NCI-H1694 treated with DMSO at 0.1 percent for 48 hours (cell line): ENCODE measurements at places on chromosomes 16 and 17.

DNA sequence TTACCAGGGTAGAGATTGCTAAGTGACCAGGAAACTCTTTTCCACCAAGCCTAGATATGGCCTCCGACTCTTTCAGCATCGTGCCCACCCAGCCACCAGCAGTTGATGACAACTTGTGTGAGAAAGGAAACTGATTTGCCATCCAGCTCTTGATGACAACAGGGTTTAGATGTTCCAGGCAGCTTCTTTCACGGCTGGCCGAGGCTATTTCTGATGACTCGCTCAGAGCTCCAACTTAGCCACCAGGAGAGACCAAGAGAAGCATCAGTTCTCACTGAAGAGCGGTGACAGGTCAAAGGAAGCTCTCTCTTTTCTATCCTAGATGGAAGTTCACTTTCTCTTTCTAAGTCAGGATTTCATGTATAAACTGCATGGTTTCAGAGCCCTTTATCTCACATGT lies 61.2 kb downstream of the MPHOSPH6 start:
- no peak for DNase-seq

GRCh38 chr17:9239246-9239792 lies 218.0 kb downstream of the NTN1 start:
- DNase-seq = no peak

GRCh38 chr17:81043725-81044427 lies 8.9 kb downstream of the BAIAP2 start:
- DNase-seq = no peak

DNA sequence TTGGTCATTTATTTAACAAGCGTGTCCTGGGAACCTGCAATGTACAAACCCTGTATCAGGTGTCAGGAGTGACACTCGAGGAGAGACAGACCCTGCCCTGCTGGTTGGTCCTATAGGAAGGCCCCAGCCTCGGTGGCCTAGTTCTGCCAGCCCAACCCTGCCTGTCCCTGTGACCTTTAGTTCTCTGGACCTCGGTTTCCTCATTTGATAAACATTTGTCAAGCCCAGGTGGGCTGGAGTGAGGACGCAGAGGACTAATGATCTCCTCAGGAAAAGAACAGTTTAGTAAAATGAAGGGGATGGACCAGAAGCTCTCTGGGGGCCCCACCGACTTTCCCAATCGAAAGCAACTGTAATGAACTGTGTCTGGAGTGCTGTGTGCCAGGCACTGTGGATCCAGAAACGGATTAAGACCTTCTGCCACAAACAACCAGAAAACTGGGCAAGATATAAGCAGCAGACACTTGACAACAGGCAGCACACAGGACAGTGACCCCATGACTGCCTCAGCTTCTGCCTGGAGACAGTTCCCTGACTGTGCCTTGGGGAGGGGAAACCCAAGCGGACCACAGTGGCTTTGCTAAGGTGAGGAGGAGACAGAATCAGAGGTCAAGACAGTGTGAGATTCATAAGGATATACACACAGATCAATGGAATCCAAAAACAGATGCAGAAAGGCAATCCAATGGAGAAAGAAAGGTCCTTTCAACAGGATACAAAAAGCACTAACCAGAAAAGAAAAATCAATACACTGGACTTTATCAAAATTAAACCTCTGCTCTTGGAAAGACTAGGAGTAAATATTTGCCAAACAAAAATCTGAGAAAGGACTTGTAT lies 8.8 kb downstream of the PRCD start:
- no peak for DNase-seq

- DNase-seq = peak; percentile 22
These were observed 664 bp downstream of the HBQ1 start for GRCh38 chr16:180681-181564.

DNA sequence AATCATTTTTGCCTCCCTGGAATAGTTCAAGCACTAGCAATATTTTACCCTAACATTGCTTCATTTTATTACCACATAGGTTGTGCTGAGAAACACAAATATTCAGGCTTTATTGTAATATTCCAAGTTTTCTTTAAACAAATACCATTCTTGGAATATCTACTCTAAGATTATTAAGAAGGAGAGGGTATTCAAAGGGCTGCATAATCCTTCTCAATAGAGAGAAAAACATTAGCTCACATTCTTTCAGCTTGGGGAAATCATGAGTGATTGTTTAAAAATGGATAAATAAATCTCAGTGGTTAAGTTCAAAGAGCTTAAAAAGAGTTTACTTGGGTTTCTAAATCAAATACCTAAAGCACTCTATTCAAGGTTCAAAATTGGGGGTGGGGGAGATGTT lies 111.9 kb upstream of the CORO6 start:
- no peak for DNase-seq

- DNase-seq = no peak
These were observed 7.7 kb downstream of the MIEF2 start for GRCh38 chr17:18267927-18268711.

GRCh38 chr17:28472871-28473497 lies 460 bp upstream of the SLC13A2 start:
- DNase-seq = no peak

- no peak for DNase-seq
These were observed 48.7 kb downstream of the TEX14 start for GRCh38 chr17:58643147-58643546.

- peak; percentile 65 for DNase-seq
These were observed 12.6 kb upstream of the ATP6V0C start for GRCh38 chr16:2500918-2501750.

- no peak for DNase-seq
These were observed 86.2 kb downstream of the OR1D5 start for GRCh38 chr17:2977157-2977556.

- no peak for DNase-seq
These were observed 80.8 kb downstream of the WDR59 start for GRCh38 chr16:74903901-74904678.

- no peak for DNase-seq
These were observed 814 bp upstream of the CDH3 start for GRCh38 chr16:68644296-68644695.

DNA sequence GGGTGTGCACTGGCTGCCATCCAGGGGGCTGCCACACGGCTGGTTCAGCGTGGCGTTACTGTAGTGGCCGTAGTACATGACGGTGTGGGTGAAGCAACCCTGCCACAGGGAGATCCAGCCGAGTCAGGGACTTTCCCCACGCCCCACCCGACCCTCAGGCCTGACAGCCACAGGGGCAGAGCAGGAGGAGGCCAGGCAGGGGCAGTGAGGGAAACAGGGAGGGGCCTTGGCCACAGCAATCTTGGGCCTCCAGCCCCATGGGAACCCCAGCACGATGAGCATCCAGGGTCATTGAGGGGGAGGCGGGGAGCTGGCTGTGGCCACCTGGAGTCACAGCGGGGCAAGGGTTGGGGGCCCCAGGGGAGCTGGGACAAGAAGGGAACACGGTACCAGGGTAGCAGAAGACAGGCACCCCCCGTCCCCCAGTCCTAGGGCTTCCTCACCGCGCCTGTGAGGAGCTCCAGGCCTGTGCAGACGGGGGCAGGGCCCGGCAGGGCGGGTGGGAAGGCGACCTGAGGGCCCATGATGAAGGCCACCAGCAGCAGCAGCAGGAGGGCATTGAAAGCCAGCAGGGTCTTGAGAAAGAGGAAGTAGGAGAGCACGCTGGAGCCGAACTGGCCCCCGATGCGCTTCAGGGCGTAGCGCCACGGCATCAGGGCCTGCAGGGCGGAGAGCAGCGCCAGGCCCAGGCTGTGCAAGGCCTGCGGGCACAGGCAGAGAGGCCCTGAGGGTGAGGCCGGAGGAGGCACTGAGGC lies 4.3 kb downstream of the TMC6 start:
- DNase-seq = no peak

GRCh38 chr17:44998646-44999045 lies 30.5 kb upstream of the C1QL1 start:
- no peak for DNase-seq
